Stimulated activated CD4-positive, alpha-beta T cell treated with anti-CD3 and anti-CD28 coated beads, Interleukin-1b, Interleukin-23, amount 100 ng/mL, for 4 hours (primary cell): ENCODE measurements at places on chromosomes 16 and 17.

DNA sequence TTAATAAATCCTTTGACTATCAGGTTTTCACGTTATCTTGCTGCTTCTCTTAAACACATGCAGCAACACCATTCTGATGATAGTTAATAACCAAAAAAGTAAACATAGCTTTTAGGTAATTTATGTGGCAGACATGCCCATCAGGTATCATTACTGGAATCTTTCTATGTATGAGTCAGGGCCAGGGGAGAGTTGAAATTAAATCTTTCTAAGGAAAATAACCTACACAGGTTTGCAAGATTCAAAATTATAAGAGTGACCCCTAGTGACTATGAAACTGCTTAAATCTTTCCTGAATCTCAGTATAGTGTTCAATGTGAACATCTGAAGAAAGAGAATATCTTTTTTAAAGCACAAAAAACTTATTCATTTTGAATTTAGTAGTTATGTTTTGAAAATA lies 666.6 kb downstream of the CDH11 start:
- DNase-seq = no peak

DNA sequence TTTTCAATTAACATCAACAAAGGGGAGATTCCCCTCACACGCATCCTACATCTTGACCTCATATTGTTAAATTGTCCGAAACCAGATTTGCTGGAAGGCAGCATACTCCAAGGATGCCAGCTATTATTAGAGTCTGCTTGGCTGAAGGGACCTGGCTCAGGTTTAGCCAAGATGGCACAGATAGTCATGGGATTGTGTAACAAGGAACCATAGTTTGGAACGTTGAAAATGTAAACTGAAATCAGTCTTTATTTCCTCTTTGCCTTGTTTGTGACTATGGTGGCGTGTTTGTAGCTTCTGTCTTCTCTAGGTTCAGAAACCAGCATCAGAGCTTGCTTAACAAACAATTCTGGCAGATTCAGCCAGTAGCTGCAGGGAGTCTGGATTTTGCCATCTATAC lies 5.9 kb downstream of the ARSG start:
- no peak for DNase-seq

DNA sequence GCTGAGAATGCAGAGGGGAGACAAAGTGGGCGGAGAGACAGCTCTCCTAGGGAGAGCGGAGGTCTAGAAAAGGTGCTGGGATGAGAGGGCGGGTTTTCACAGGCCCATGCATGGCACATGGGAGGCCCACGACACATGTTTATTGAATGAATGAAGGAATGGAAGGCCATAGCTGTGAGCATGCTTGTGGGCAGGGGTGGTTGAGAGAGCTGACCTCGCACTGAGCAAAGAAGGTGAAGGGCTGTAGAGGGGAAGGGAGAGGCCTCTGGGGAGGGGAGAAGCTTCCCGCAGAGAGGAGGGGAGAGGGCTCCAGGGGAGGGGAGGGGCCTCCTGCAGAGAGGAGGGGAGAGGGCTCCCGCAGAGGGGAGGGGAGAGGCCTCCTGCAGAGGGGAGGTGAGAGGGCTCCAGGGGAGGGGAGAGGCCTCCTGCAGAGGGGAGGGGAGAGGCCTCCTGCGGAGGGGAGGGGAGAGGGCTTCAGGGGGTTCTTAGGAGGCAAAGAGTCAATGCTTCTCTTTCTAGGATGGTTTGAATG lies 27.3 kb downstream of the SDK2 start:
- DNase-seq = no peak

- no peak for DNase-seq
Measured at GRCh38 chr16:82113741-82114140, 56.3 kb downstream of the MPHOSPH6 start.

GRCh38 chr17:6454495-6455320 lies 10.5 kb downstream of the PIMREG start:
- no peak for DNase-seq

DNA sequence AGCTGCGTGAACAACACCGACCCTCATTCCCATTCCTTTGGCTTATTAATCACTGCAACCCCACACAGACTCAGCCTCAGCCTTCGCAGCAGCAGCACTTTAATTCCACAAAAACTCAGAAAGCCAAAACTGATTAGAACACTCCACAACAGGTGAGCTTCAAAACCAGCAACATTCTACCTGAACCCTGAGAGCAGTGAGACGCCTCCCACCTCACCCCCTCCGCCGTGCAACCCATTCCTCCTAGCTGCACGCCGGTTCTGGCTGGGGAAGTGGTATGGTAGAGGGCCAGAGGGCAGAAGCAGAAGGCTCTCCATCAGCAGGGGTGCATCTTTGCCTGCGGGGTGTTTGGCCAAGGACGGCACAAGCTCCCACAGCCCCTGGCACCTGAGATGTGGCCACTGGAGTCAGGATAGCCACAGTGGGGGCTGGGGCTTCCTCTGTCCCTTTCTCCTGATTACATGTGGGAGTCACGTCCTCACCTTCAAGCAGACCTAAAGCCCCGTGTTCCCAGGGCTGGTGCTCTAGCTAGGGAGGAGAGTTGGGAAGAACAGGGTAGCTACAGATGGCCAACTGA lies 1.6 kb downstream of the BORCS6 start:
- DNase-seq = no peak

DNA sequence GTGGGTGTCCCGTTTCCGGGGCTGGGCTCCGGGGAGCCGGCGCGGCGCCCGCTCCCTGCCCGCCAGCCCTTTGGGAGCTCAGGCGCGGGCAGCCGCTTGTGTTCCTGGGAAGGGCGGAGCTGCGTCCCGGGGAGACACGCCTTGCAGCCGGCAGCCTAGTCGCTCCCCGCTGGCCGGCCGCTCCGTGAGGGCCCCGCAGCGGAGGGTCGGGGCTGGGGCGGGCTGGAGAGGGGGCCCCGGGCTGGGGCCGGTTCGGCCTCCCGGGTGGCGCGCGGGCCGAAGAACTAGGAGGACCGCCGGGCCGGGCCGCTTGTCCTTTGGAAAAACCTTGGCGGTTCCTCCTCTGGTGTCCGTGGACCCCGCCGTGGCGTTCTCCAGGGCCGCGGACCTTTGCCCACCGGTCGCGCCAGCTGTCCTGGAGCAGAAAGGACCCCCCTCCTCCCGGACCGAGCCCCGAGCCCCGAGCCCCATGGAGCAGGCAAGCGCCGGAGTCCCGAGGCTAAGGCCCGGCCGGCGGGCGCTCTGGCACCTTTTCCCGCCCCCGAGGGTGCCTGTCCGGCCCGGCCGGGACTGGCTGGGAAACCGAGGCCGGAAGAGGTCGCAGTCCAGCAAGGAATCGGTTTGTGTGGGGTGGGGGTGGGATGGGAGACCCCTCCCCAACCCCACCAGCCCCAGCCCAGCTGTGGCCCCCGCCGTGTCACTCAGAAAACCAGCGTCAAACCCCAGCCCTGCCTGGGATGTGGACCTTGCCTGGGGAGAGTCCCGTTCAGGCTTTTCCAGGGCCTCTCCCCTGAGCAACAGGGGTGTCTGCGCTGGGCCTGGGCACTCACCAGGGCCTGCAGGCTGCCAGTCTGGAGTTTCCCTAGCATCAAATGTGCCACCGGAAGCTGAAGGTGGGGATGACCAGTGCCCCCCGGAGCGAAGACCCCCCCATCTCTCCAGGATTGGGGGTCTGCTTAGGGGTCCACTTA lies 6.8 kb upstream of the TBC1D3B start:
- DNase-seq = no peak

- DNase-seq = no peak
Measured at GRCh38 chr16:74466872-74467271, 45.6 kb upstream of the CLEC18B start.

DNA sequence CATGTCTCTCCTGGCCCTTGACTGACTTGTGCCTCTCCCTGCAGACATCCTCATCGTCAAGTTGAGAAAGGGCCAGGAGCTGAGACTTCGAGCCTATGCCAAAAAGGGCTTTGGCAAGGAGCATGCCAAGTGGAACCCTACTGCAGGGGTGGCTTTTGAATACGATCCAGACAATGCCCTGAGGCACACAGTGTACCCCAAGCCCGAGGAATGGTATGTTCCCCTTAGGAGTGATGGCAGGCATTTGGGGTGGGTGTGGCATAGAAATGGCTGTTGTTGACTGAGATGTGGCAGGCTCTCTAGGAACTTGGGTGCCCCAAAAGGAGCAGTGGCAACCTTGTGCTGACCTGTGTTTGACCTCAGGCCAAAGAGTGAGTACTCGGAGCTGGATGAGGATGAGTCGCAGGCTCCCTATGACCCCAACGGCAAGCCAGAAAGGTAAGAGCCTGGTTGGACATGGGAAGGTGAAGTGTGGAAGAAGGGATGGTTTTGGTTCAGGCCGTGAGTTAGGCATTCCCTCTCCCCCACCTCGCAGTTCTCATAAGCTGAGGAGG lies 7.5 kb downstream of the POLR2C start:
- no peak for DNase-seq

DNA sequence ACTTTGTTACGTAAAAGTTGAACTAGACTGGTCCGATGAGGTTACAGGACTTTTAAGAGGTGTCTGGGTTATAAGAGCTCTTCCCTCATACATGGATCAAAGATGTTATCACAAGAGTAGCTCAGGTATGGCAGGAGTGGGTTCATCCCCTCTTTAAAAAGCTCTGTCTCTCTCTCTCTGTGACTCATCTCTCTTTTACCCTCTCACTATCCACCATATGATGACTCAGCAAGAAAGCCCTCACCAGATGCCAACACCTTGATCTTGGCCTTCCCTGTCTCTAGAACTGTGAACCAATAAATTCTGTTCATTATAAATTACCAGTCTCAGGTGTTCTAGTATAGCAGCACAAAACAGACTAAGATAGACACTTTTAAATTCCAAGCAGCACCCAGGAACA lies 1.9 kb upstream of the CLEC19A start:
- no peak for DNase-seq

- no peak for DNase-seq
Measured at GRCh38 chr17:82838386-82839063, 1.3 kb downstream of the ZNF750 start.

DNA sequence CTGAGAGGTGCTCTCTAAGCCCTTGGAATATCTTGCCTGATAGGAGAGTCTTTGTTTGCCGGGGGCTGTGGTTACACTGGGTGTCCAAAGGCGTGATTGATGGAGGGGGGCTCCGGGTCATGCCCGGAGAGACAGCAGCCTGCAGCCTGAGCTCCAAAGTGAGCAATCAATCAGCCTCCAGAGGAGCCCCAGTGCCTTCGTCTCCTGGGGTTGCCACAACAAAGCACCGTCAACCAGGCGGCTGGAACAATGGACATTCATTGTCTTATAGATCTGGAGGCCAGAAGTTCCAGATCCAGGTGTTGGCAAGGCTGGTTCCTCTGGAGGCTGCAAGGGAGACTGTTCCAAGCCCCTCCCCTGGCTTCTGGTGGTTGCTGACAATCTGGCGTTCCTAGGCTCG lies 24.0 kb upstream of the GINS2 start:
- no peak for DNase-seq

- DNase-seq = no peak
Measured at GRCh38 chr17:8366231-8366630, 10.3 kb downstream of the KRABD2 start.

GRCh38 chr17:37384560-37385149 lies 8.9 kb downstream of the C17orf78 start:
- no peak for DNase-seq

DNA sequence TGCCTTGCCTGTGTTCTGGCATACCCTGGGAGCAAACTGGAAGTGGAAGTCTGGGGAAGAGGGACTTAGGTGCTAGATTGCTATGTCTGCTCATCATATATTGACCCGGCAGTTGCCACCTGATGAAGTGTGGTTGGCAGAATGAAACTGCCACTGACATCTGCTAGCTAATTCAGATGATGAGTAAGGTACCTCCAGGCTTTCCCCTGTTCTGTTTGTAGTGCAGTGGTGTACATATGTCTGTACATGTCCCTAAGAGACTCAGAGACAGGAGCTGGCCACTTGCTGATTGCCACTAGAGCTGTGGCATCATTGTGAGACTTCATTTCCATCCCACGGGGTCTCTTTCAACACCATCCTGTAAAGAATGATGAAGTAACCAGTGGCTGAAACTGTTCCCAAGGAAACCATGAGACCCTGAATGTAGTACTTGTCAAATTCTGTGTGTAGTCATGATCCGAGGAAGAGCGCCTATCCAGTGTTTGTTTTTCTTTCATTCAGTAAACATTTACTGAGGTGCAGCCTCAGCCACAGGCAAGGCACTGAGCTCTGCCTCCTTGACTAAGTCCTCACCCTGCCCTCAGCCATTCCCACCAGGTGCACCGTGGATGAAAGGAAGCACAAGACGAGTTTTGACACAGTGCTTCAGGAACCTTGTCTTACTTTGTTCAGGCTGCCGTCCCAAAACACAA lies 13.2 kb downstream of the CLUAP1 start:
- no peak for DNase-seq

DNA sequence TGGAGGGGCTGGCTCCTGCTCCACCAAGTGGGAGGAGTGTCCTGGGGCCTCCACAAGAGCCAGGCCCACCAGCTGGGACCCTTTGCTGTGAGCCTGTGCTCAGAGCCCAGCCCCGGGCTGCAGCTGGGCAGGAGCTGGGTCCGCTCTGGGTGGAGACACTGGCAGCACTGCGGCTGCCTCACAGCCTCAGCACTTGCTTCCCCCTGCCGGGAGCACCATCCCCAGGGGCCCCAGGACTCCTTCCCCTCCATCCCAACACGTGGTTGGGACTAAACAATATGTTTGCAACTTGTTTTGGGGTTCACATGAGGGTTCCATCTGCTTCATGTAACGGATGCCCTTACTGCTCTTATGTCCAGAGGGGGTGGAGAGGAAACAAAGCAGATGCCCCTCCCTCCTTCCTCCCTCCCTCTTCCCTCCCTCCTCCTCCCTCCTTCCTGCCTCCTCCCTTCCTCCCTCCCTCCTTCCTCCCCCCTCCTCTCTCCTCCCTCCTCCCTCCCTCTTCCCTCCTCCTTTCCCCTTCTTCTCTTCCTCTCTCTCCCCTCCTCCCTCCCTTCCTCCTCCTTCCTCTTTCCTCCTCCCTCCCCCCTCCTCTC lies 16.3 kb upstream of the CBFA2T3 start:
- DNase-seq = no peak

GRCh38 chr16:16099320-16099719 lies 124.0 kb downstream of the ABCC6 start:
- DNase-seq = no peak

DNA sequence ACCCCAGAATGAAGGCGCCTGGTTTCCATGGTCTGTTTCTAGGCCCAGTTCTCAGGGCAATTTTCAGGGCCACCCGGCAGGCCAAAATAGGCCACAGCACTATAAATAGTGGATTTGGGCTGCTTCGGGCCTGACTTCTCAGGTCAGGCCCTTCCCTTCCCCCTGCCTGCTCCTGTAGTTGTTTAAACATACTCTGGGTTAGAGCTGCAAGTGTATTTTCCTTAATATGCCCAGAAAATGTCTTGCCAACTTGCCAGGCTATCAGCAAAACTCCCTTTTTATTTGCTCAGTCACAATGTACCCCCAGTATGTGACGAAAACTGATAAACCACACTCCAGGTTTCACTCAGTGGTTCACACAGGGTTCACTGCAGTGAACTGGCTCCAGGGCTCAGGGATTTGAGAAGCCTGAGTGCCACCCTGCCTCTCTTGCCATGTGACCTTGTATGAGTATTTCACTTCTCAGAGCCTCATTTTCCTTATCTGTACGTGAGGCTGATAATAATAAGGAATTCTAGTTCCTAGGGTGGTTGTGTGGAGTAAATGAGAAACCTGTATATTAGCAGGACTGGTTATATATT lies 76.5 kb downstream of the GPRC5B start:
- DNase-seq = no peak
